ENCODE measurements at places on chromosomes 6 and 20.

- DNase-seq, result peak; percentile 38
These were observed 20.4 kb downstream of the WFDC3 start for GRCh38 chr20:45771182-45771759.

DNA sequence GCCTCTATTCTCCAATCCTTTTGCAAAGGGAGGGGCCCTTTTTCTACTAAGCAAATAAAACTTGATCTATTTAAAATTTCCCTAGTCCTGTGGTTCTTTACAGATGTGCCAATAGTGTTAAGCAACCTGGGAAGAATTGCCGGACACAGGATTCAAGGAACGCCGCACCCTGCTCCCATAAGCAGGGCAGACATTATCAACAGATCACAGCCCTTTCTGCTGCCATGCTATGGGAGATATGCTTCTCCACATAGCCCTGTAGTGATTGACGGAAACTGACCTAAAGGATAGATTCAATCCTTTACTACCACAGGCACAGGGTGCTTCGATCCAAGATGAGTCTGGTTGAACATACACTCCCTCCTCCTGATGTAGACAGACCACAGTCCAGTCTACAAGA lies 118.4 kb upstream of the TRAF3IP2 start:
- no peak for DNase-seq

GRCh38 chr6:13349811-13350506 lies 21.6 kb upstream of the TBC1D7 start:
- no peak for DNase-seq

- no peak for DNase-seq
These were observed 373.8 kb upstream of the JAG1 start for GRCh38 chr20:11047559-11047958.

DNA sequence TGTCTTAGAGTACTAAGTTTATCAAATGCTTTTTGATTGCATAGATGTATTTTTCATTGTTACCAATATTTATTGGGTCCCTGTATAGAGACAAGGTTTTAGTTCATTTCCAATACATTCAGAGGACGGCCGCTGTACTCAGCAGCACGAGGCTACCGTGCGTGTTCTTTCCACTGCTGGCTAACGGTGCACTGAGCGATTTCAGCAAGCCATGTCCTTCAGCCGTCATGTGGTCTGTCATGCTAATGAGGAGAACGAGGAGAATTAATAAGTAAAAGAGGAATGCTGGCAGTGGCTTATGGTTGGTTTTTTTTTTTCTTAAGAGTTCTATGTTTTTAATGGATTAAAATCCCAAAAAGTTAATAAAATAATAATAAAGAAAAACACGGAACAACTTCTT lies 253.6 kb downstream of the ARID1B start:
- DNase-seq, result no peak

DNA sequence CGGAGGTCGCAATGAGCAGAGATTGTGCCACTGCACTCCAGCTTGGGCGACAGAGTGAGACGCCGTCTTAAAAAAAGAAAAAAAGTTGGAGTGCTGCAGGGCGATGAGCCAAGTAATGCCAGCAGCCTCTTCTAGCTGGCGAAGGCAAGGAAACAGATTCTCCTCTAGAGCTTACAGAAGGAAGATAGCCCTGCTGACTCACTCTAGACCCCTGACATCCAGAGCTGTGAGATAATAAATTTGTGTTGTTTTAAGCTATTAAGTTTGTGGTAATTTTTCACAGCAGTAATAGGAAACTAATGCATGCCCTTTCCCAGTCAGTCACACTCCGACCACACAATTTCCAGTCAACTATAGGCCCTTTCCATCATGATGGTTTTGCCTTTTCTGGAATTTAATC lies 16.4 kb downstream of the PRSS16 start:
- no peak for DNase-seq

GRCh38 chr6:66278115-66278514 lies 571.1 kb upstream of the EYS start:
- no peak for DNase-seq

GRCh38 chr6:161649068-161649467 lies 375.2 kb upstream of the AGPAT4 start:
- DNase-seq, result no peak

GRCh38 chr20:40090236-40090635 lies 598.8 kb downstream of the MAFB start:
- DNase-seq, result no peak

DNA sequence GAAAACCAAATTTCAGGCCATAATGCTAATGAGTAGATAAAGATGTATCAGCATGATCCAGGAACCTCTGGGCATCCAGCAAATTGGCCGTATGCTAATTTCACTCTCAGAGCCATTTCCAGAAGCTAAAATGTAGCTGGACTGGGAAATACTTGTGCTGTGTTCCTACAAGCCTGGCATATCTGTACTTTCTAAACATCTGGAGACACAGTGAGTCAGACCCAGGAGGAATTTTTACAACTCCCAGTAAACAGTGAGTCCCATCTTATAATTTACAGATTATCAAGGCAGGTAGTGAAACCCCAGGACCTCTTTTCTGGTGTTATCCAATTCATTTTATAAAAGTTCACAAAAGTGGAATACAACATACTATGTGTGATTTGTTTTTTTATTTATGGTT lies 683.0 kb upstream of the ADGRB3 start:
- no peak for DNase-seq

Data from activated CD8-positive, alpha-beta memory T cell treated with anti-CD3 and anti-CD28 coated beads for 1 hour (primary cell).